ENCODE measurements at places on chromosomes 5 and 9.

GRCh38 chr9:108994695-108995094 lies 18.6 kb downstream of the CTNNAL1 start:
- DNase-seq = no peak

GRCh38 chr9:105194234-105194633 lies 50.2 kb upstream of the SLC44A1 start:
- no peak for DNase-seq

GRCh38 chr9:113461285-113461684 lies 2.2 kb upstream of the RGS3 start:
- DNase-seq = no peak

DNA sequence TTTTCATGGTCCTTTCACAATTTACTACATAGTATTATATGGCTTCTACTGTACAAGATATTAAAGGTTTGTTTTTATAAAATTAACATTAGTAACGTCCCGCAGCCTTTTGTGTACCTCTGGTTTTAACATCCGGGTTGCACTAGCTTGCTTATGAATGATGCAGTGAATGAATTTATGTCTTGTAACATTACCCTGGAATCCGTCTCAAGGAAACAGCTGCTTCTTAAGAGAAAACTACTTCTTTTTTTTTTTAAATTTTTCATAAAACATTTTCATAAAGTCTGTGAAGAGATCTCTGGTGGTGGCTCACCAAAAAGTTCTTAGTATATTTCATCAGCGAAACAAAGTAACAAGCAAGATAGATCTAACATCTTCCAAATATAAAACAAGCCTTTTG lies 23.6 kb downstream of the MARCHF3 start:
- DNase-seq = no peak

DNA sequence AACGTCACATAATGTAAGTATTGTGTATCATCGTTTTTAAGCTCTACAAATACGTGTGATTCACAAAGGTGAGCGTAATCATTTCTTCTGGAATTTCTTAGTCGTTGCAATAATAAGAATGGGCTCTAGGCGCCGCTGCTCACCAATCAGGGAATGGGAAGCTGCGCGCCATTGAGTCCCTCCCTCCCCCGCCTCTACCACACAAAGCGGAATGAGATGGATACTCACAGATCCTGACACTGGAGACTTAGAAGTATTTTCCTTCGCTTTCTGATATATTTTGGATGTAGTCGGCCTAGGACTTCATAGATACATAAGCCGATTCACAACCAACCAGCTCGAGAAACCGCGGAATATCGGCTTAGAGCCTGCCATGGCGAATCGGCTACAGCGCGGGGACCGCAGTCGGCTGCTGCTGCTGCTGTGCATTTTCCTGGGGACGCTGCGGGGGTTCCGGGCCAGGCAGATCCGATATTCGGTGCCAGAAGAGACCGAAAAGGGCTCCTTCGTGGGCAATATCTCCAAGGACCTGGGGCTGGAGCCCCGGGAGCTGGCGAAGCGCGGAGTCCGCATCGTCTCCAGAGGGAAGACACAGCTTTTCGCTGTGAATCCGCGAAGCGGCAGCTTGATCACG lies at the start of gene PCDHGA11:
TSS of gene PCDHGA11 (plus strand) at position 197 of the 634 bp plus-strand sequence. CDS start at position 374, 177 bp downstream.
- DNase-seq = no peak

DNA sequence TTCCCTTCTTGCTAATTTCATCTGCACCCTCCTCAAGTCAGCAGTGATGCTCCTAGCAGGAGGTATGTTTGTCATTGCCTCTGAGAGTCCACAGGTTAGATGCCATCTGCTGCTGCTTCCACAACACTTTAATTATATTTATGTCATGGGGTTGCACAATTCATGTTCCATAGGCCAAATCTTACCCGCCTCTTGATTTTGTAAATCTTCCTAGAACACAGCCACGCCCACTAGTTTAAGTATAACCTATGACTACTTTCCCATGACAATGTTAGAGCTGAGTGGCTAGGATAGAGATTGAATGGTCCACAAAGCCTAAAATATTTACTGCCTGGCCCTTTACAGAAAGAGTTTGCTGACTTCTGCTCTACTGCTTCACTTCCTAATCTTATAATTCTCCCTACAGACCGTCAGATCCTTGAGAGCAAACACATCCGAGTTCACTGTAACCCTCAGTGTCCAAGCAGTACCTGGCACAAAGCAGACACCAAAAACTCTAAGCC lies 21.1 kb downstream of the LIFR start:
- DNase-seq = no peak

- DNase-seq = no peak
Observed at GRCh38 chr9:113542741-113543140, 79.2 kb downstream of the RGS3 start.

GRCh38 chr9:23587433-23587832 lies 238.6 kb downstream of the ELAVL2 start:
- no peak for DNase-seq
